ENCODE measurements at places on chromosomes 1 and 21. TPM values are rescaled to one million over a fixed set of nuclear protein-coding genes. Genes with fewer than 3 reads are reported as not detected.

DNA sequence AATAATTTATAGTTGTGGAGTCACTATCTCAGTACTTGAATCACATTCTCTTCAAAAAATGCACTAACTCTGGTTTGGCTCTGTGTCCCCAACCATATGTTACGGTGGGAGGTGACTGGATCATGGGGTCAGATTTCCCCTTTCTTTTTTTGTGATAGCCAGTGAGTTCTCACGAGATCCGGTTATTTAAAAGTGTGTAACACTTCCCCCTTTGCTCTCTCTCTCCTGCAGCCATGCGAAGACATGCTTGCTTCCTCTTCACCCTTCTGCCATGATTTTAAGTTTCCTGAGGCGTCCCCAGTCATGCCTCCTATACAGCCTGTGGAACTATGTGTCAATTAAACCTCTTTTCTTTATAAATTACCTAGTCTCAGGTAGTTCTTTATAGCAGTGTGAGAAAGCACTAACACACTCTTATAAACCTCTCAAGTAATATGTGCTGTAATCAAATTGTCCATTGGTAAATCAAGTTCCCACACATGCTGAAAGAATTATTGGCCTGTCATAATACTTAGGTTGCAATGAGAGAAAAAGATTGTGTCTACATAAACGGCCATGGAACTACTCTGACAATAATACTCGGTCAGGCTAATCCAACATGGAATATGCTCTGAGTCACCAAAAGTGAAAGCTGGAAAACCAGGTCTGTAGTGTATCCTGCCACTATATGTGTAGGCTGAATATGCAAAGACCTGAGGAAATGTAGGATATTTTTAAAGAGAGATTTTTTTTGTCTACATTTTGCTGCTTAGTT is 107.5 kb downstream of the SLC44A5 start:
- no peak for DNase-seq

DNA sequence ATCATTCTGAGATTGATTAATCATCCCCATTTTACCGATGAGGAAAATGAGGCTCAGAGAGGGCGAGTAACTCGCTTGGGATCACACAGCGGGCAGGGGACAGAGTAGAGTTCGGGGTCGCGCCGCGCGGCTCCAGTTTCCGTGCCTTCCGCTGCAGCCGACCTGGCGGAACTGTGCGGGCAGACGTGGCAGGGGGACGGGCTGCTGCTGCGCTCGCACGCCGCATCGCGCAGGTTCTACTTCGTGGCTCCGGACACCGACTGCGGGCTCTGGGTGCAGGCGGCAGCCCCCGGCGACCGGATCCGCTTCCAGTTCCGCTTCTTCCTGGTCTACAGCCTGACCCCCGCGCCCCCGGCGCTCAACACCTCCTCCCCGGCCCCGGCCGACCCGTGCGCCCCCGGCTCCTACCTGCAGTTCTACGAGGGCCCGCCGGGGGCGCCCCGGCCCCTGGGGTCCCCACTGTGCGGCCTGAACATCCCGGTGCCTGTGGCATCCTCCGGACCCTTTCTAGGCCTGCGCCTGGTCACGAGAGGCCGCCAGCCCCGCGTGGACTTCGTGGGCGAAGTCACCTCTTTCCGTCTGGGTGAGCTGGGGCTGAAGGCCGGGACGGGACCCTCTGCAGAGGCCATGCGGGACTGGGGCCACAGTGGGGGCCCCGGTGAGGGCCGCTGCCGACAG is 2.3 kb downstream of the LDLRAD2 start:
- DNase-seq = no peak

DNA sequence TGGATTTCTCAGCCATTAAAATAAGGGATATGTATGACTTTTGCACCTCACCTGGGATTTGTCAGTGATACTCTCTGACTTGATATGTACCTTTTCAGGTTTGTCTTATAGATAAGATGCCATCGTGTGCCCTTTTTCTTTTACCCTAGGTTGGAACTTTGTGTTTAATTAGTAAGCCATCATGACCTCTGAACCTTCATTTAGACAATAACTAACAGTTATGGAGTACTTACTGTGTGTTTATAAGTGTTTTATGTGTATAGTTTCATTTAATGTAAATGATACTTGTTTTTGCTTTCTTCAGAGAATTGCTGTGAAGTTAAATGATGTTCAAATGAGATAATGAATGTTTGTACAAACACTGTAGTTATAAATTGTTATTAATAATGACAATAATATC is 14.4 kb downstream of the HS2ST1 start:
- DNase-seq = no peak

DNA sequence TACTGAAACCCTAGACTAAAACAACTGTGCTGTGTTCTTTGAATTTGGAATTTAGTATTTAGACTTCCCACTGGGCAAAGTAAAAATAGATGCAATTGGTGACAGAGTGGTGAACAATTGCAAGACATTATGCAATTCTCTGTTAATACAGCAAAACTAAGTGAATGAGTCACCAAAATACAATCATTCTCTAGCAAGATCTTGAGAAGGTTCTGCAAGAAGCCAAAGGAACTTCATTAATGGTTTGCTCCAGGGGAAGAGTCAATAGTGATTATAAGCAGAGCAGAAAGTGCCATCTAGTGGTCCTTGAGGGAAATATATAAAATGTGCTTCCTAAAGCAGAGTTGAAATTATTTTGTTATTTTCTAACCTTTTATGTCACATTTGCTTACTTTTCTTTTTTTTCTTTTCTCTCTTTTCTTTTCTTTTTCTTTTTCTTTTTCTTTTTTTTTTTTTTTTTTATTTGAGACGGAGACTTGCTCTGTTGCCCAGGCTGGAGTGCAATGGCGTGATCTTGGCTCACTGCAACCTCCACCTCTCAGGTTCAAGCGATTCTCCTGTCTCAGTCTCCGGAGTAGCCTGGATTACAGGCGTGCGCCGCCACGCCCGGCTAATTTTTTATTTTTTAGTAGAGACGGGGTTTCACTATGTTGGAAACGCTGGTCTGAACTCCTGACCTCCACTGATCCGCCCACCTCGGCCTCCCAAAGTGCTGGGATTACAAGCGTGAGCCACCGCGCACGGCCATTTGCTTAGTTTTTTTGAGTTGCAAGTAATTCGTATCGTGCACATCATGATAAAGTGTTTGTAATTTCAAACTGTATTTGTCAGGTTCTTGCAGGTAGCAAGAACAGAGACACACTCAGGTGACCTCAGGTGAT is 99.2 kb downstream of the CTH start:
- DNase-seq = no peak

DNA sequence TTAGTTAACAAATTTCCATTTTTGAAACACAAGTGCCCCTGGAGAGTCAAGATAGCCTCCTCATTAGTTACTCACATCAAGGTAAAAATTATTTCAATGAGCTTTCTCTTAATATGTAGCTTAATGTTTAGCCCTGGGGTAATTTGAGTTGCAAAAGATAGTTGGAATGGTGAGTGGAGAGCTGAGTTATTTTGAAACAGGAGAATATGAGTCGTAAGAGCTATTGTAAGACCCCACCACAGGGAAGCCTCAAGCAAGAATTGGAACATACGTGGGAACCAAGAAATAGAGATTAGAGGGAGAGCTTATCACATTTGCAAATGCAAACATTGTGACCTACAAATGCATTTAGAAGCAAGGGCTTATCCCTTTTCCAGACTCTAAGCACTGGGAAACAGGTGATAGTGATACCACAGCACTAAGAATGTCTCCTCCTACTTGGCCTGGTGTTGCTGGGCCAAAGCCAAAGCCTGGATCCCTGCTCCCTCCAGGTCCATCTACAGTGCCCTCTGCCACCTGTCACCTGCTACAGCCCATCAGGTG is 635.1 kb downstream of the PTPRC start:
- no peak for DNase-seq

GRCh38 chr1:26070296-26070962 is 3.0 kb upstream of the TRIM63 start:
- no peak for DNase-seq

DNA sequence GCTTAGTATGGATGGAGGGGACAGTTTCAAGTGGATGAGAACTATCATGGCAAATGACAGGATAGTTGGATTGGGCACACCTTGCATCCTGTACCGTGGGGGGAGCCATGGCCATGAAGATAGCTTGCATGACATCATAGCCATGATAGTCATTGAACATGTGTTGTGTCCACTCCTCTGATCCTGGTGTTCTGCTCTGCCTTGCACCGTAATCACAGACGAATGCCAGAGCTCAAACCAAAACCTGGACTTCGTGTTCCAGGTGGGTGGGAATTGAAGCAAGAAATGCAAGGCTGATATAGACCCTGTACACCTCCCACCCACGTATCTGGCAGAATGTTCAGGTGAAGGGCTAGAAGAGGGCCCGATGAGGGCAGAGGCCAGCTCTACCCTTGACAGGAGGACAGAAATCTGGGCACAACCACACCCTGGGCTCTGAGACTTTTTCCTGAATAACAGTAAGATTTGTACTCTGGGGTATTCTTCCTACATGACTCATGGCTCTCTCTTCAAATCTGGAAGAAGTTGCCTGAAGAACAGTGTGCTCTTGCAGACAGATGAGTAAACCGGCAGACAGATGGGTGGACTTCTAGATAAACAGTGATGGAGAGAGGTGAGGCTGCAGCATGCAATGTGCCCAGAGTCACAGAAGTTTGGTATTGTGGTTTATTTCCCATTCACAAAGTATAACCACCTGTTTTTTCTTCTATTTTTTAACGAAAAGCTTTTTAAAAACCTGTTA is 45.0 kb downstream of the KCNJ6 start:
- DNase-seq = no peak

GRCh38 chr1:213820362-213821149 is 167.2 kb upstream of the PROX1 start:
- no peak for DNase-seq

GRCh38 chr1:48790397-48790796 is 13.7 kb upstream of the BEND5 start:
- DNase-seq = no peak

DNA sequence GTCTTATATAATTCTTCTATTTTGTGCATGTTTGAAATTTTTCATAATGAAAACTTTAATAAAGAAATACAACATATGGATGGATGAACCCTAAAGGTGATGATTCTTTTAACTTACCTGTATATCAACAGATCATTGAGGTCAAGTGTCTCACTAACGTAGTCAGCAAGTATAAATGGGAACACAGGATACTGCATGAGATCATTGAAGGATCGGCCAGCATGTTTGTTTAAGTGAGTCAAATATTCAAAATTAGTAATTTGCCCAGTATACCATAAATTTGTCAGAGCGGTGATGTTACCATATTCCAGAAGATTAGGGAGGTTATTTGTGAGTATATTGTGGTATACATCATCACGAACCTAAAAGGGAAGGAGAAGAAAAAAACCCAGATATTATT is 71.0 kb upstream of the GNG4 start:
- no peak for DNase-seq

DNA sequence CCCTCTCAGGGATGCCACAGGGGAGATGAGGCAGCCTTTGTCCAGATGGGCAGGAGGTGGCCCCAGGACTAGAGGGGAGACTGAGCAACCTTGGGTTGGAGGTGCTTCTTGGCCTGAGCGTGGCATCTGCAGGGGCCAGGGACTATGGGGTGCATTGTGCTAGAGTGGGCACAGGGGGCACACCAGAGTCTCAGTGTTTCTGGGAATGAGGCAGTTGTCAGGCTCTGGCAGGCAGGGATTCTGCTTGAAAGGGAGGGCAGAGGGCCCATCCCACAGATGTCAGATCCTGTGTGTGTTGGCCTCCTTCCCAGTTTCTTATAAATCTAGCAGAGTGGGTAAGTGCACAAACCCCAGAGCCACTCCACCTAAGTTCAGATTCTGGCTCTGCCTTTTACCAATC is 13.7 kb downstream of the LGR6 start:
- no peak for DNase-seq

DNA sequence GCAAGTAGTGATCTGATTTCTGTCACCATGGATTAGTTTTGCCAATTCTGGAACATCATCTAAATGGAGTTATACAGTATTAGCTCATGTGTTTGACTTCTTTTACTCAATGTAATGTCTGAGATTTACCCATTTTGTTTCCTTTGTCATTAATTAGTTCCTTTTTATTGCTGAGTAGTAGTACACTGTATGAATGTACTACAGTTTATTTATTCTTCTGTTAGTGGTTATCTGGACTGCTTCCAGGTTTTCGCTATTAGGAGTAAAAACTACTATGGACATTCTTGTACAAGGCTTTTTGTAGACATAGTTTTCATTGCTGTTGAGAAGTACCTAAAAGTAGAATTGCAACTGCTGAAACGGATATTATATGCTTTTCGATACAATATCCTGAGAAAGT is 14.1 kb downstream of the SUCO start:
- DNase-seq = no peak

GRCh38 chr1:18007391-18008041 is 100.1 kb upstream of the IGSF21 start:
- no peak for DNase-seq

GRCh38 chr21:25772686-25773085 is 37.9 kb downstream of the GABPA start:
- DNase-seq = no peak

DNA sequence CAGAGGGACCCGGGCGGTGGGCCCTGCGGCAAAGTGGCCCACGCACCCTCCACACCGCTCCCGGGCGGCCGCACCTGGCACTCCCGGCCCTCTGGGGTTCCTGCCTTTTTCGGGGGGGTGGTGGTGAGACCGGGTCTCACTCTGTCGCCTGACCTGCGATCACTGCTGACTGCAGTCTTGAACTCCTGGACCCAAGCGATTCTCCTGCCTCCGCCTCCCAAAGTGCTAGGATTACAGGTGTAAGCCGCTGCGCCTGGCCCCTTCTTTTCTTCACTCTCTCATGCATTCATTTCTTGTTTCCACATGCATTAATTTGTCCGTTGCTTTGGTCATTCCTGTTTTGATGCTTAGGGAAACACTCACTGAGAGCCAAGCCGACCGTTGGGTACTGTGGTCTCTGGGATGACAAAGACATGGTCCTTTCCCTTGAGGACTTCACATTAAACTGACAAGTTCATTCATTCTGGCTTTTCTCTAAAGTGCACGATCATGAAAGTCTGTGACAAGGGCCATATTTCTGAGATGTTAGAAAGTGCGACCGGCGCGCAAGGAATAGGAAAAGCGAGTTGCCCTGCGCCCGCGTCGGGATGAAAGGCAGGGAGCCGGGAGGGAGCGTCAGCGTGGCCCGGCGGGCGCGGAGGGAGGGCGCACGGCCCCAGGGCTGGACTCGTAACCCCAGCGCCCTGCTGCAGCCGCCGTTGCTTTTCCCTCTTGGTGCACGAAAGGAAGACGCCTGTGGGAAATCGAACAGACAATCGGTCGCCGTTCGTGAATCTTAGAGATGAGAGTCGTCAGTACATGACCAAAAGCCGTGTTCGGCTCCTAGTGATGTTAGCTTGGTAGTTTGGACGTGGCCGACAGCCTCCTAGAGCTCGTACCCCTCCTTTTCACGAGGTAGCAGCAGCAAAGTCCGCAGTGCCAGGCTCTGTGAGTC is 1.0 kb upstream of the MCOLN2 start:
- no peak for DNase-seq

REN gene
- not detected for total RNA-seq

TCHHL1 gene
- total RNA-seq = not detected

Data from thoracic aorta (tissue), 2 donors.